ENCODE measurements at places on chromosomes 16 and 17.

DNA sequence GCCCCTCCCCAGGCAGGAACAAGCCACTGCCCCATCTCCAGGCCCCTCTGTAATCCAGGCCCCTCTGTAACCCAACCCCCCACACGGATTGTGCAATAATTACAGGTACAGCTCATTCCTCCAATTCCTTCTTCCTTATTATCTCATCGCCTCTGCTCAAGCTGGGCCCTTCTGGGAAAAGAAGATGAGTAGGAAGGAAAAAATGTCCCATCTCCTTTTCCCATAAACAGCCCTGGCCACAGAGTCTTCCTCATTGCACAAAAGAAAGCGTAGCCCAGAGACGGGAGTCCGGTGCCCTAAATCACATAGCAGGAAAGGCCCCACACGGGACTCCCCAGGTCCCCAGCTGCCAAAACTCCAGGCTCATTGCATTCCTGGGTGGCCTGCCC, 3.6 kb upstream of the LITAFD start:
- DNase-seq: no peak

- no peak for DNase-seq
Observed at GRCh38 chr17:3959295-3959899, 4.8 kb downstream of the ATP2A3 start.

GRCh38 chr17:48378238-48378637, 51.8 kb downstream of the SKAP1 start:
- DNase-seq: no peak

DNA sequence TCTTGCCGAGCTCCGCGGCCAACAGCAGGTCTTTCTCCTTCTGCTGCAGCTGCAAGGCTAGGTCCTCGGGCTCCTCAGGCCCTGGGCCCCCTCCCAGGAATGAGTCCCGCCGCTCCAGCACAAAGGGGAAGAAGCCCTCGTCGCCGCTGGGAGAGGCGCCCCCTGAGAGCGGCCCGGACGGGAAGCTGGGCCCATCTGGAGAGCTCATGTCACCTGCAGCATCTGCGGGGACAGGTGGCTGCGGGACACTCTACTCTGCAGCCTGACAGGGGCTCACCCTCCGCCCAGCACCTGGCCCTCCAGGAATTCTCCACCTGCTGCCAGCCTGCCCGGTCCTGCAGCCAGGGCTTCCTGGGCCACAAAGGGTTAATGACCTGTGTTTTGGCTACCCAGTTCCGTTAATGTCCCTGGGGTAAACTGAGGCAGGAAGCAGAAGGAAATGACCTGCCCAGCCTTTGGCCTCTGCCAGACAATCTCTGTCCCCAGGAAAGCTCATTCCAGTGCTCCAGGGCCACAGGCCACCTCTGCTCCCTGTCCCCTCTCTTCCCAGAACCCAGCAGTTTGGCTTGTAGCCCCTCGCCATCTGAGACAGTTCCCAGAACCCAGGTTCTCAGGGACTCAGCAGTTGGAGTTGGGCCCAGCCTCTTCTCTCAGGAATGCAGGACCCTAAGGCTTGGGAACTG, 1.3 kb downstream of the BICDL2 start:
- DNase-seq: no peak

- no peak for DNase-seq
Observed at GRCh38 chr17:42010898-42011516, 6.2 kb downstream of the DNAJC7 start.

DNA sequence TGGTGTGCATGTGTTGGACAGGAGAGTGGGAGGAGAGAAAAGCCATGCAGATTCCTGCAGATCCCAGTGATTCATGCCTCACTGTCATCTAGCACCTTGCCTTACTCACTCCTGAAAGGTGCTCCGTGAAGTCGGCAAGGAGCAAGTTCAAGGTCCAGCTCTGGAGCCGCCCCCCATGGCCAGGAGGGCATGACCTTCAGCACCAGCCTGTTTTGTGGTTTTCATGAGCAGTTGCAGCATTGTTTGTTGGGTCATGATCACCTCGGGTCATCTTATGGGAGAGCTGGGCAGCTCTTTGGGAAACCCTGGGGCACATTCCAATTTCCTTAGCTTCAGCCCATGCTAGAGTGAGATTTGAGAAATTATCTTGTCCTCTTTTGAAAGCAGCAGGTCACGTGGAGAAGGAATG, 137.5 kb upstream of the IRX3 start:
- no peak for DNase-seq

- no peak for DNase-seq
Observed at GRCh38 chr16:88004391-88004790, 53.2 kb downstream of the BANP start.

GRCh38 chr16:26913851-26914250, 152.9 kb upstream of the C16orf82 start:
- no peak for DNase-seq

DNA sequence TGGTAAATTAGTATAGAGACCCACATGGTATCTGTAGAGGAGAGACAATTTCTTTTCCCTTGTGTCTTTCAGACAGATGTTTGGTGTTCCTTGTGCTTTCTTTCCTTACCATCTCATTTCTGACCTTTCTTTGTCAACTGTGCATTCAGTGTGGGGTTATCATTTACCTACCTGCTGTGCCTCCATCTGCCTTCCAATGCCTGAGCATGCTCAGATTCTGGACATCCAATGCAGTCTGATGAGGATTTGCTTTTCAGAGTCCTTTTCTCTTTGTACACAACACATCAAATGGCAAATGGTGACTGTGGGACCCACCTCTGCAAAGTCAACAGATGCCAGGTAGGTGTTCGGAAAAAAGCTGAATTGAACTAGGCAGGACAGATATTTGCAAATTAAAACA, 364.8 kb downstream of the CA10 start:
- no peak for DNase-seq

GRCh38 chr17:6135996-6136395, 65.8 kb downstream of the WSCD1 start:
- no peak for DNase-seq

- DNase-seq: no peak
Observed at GRCh38 chr17:76004750-76005262, 4.2 kb downstream of the CDK3 start.

DNA sequence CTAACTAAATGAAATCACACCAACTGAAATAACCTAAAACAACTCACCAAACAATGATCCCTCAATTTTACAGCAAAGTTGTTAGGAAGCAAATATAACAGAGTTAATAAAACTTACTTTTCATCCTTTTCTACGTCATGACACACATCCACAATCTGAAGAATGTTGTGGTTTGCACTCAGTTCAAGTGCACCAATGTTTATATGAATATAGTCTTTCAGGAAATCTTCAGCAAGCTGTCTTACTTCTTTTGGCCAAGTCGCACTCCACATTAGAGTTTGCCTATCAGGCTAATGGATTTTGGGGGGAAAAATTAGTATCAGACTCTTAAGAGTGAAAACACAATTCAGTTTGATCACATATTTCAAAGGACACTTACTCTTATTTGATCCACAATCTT, 3.3 kb downstream of the DDX5 start:
- no peak for DNase-seq

- DNase-seq: no peak
Observed at GRCh38 chr17:77892031-77892430, 66.5 kb upstream of the TNRC6C start.

GRCh38 chr17:81867170-81867990, 3.8 kb downstream of the ARHGDIA start:
- no peak for DNase-seq

- no peak for DNase-seq
Observed at GRCh38 chr17:15309793-15310192, 31.6 kb downstream of the TEKT3 start.

- peak; percentile 74 for DNase-seq
Observed at GRCh38 chr17:76268015-76268749, 3.0 kb downstream of the UBALD2 start.

GRCh38 chr17:56994009-56994792, 16.3 kb downstream of the SCPEP1 start:
- no peak for DNase-seq

GRCh38 chr16:55411231-55411630, 67.8 kb upstream of the MMP2 start:
- no peak for DNase-seq

GRCh38 chr16:72961115-72961832, 86.7 kb downstream of the ZFHX3 start:
- no peak for DNase-seq

DNA sequence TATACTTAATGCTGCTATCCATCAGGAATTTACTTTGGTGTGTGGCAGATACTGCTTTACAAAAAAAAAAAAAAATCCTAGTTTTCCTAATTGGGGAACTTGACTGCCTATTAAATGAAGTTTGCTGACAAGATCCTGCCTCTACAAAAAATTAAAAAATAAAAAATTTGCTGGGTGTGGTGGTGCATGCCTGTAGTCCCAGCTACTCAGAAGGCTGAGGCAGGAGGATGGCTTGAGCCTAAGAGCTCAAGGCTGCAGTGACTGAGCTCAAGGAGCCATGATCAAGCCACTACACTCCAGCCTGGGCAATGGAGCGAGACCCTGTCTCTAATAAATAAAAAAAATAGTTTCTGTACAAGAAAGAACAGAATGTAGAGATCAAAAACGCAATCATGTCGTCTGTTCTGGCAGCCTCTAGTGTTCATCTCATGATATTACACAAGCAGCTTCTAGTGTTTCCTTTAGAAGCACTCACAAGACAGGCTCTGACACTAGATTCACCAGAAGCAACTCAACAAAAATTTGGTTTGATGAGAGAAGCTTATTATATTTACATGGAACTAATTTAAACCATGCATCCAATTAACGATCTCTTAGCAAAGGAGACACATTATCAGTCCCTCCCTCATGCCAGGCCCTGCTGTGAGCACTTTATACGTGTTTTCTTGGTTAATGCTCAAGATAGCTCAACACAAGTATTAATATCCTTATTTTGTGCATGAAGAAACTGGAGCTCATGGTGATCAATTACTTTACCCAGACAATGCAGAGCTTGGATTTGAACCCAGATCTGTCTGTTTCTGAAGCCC, 6.8 kb upstream of the KRTAP17-1 start:
- DNase-seq: no peak

DNA sequence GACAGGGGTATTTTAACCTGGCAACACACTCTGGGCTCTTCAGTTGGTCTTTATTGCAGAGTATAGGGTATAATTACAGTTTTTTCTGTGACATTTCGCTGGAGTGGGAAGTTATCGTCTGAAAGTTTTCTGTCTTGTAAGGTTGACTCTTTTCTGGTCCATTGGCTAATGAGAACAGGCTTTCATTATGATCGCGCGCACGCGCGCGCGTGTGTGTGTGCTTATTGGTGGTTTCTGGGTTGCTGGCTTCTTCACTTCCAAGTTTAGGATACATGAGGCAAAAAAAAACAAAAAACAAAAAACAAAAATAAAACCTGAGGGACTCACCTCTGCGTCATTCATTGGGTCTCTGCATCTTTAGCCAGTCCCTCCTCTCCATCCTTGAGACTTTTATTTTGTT, 68.7 kb upstream of the MYOCD start:
- DNase-seq: no peak

DNA sequence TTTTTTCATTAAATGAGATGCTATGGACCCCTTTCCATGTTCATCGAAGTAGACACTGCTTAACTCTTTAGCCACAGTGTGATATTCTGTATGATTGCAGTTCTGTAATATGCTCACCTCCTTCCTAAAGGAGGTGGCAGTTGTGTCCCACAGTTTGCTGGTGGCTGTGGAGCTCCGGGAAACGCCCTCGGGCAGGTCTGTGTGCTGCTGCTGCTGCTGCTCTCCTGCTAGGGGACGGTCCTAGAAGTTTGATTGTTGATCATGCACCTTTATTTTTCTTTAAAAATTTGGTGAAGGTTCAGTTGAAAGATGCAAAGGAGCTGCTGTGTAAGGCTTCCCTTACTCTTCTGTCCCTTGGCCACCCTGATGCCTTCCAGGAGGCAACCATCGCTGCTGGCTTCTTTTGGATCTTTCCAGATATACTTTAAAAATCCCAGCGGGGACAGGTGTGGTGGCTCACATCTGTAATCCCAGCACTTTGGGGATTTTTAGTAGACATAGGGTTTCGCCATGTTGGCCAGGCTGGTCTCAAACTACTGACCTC, 8.4 kb upstream of the CLEC18A start:
- DNase-seq: no peak

GRCh38 chr16:58211846-58212245, 13.9 kb upstream of the CSNK2A2 start:
- no peak for DNase-seq

DNA sequence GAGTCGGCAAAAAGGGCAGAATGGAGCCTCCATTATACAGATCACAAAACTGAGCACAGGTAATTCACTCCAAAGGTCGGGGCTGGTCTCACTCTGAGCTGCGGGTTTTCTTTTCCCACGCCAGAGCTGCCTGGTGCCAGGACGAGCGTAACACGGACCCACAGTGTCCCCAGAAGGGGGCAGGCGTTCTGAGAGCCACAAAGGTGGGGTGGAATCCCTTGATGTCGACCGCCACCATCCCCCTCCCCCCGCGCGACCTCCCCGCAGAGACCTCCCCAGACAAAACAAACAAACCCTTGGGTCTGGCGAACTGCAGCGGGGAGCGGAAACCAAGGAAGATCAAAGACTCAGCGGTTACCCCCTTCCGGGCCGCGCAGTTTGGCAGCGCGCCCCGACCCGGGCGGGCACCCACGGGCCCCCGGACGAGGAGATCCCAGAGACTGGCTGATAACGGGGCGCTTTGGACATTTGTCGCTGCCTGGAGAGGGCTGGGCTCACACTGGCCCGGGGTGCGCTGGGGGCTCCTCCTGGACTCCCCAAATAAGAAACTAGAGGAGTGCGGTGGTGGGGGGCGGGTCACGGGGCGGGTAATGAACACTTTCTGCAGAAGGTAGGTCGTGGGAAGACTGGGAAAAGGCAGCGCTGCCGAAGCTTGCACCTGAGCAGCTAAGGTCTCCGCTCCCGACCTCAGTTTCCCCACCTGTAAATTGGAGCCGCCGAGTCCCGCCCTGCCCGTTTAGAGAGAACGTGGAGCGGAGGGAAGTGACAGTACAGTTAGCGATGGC, 664 bp upstream of the NKD1 start:
- DNase-seq: peak; percentile 77

DNA sequence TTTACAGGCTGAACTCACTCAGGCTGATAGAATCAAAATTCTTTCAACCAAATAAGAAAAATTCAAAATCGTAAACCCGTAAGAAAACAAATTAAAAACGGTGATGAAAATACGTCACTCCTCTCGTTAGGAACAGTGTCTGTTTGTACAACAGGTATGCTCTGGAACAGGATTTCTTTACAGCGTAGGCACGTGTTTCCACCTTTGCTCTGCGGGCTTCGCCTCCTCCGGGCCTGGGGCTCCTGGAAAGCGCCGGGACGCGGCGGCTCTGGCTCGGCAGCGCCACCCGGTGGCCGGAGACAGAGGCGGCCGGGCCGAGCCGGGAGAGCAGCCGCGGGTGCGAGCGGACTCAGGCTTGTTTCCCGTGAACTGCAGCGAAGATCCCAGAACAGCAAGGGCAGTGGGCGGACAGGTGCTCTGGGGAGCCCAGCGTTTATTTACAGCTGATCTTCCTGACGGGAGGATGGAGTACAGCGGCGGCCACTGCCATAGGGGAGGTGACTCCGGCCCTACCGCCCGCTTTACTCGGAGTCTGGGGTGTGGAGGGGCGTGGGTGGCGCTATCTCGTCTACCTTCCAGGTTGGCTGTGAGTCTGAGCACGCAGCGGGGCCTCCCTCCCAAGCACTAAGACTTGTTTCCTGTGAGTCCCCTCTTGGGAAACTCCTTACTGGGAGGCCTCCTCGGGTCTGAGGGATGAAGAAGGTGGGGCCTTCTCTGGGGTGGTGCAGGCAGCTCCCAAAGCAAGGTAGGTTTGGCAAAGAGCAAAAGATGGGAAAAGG, 40.5 kb upstream of the ATP2A3 start:
- peak; percentile 42 for DNase-seq

- DNase-seq: no peak
Observed at GRCh38 chr16:53341792-53342191, 92.5 kb upstream of the RBL2 start.

All from T-helper 2 cell (primary cell).